ENCODE measurements at places on chromosomes 5 and 9. TPM values are rescaled to one million over a fixed set of nuclear protein-coding genes. Genes with fewer than 3 reads are reported as not detected.

GRCh38 chr9:114829574-114830440, 24.0 kb upstream of the TNFSF15 start:
- H3K4me1 ChIP-seq: peaks cover 13% of the 10 kb centered on the region
- no peak overlapping the region for H3K4me3 ChIP-seq
- no peaks in the 10 kb centered on the region for H3K27me3 ChIP-seq
- no peak for DNase-seq
- no peaks in the 10 kb centered on the region for H3K36me3 ChIP-seq

MORN5 gene
- total RNA-seq: not detected

SEMA5A gene
- total RNA-seq: 0.52 TPM

SLC6A3 gene
- total RNA-seq: not detected

DNA sequence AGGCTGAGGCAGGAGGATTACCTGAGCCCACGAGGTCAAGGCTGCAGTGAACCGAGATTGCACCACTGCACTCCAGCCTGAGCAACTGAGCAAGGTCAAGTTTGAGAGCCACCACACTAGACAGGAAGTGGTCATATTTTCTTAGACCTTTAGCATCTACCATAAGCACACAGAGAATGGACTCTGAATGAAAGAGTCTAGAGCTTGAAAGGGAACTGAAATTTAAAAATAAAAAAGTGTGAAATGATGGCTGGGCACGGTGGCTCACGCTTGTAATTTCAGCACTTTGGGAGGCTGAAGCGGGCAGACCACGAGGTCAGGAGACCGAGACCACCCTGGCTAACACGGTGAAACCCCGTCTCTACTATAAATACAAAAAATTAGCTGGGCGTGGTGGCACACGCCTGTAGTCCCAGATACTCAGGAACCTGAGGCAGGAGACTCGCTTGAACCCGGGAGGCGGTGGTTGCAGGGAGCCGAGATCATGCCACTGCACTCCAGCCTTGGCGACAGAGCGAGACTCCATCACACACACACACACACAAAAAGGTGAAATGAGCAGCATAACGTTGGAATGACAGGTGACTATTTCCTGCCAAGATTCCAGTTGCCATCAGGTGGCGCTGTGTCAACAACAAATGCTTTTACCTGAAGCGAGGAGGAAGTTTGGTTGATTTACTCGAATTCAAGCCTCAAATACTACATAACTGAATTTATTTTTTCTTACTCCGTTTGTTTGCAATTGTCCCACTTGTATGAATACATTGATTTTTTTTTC, 21.3 kb upstream of the AK3 start:
- peaks cover 3% of the 10 kb centered on the region for H3K27me3 ChIP-seq
- peaks cover 11% of the 10 kb centered on the region for H3K4me1 ChIP-seq
- DNase-seq: peak; percentile 88
- no peaks in the 10 kb centered on the region for H3K36me3 ChIP-seq
- peak overlapping the region; percentile 42 for H3K27ac ChIP-seq
- H3K4me3 ChIP-seq: peak overlapping the region; percentile 17

- no peaks in the 10 kb centered on the region for H3K4me1 ChIP-seq
- no peak overlapping the region for H3K27ac ChIP-seq
- no peaks in the 10 kb centered on the region for H3K27me3 ChIP-seq
- H3K36me3 ChIP-seq: no peaks in the 10 kb centered on the region
- no peak overlapping the region for H3K4me3 ChIP-seq
These were observed 972.6 kb upstream of the EDIL3 start for GRCh38 chr5:85357309-85357708.

DNA sequence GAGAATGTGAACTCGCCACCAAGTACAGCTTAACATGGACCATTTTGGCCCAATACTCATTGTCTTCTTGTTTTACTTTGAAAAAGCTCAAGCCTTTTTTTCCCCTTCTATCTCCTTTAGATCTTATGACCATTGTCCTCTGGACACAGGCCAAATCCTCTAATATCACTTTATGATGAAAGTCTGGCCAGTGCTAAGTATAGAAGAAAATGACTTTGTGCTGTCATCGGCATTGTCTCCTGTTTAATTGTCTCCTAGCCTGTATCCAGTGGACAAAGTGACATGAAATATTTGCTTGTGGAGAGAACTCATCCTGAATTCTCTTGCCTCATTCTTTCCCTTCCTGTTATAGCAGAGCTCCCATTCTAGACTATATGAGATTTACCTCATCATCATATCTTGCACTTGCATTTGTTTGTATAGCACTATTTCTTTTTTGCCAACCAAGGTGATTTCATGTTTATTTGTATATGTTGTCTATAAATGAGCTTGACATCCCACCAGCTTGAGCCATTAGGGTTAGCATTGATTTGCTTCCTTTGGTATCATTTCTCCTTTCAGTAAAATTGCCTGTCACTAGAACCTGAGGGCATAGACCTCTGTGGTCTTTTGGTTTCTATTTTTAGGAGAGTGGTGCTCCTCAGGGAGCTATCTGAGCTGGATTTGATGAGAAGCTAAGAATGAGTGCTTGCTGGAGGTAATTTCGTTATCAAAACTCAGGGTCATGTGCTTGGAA, 18.8 kb upstream of the TNFAIP8 start:
- H3K4me1 ChIP-seq: peaks cover 95% of the 10 kb centered on the region
- H3K27me3 ChIP-seq: no peaks in the 10 kb centered on the region
- H3K27ac ChIP-seq: peak overlapping the region; percentile 93
- DNase-seq: no peak
- H3K4me3 ChIP-seq: peak overlapping the region; percentile 36
- peaks cover 3% of the 10 kb centered on the region for H3K36me3 ChIP-seq

- no peaks in the 10 kb centered on the region for H3K27me3 ChIP-seq
- no peak for DNase-seq
- peaks cover 33% of the 10 kb centered on the region for H3K36me3 ChIP-seq
- no peak overlapping the region for H3K27ac ChIP-seq
- H3K4me1 ChIP-seq: no peaks in the 10 kb centered on the region
- no peak overlapping the region for H3K4me3 ChIP-seq
These were observed 16.2 kb downstream of the ATPSCKMT start for GRCh38 chr5:10233505-10233904.

C5orf52 gene
- total RNA-seq: not detected

IFNE gene
- not detected for total RNA-seq

WNT8A gene
- total RNA-seq: not detected

SARDH gene
- total RNA-seq: 6.5 TPM

GRCh38 chr9:63817622-63818518, 1467.1 kb downstream of the FOXD4L5 start:
- H3K4me1 ChIP-seq: peaks cover 15% of the 10 kb centered on the region
- H3K4me3 ChIP-seq: peak overlapping the region; percentile 63
- peak overlapping the region; percentile 31 for H3K27ac ChIP-seq
- peaks cover 18% of the 10 kb centered on the region for H3K27me3 ChIP-seq

GRCh38 chr9:4292781-4293180, 7.1 kb downstream of the GLIS3 start:
- H3K4me3 ChIP-seq: no peak overlapping the region
- DNase-seq: no peak
- H3K27ac ChIP-seq: no peak overlapping the region
- H3K27me3 ChIP-seq: peaks cover 16% of the 10 kb centered on the region

- peak; percentile 51 for DNase-seq
- no peaks in the 10 kb centered on the region for H3K27me3 ChIP-seq
- peaks cover 1% of the 10 kb centered on the region for H3K36me3 ChIP-seq
- H3K27ac ChIP-seq: peak overlapping the region; percentile 87
- H3K4me3 ChIP-seq: peak overlapping the region; percentile 81
These were observed 31.7 kb upstream of the NR3C1 start for GRCh38 chr5:143435210-143435657.

- H3K27ac ChIP-seq: peak overlapping the region; percentile 79
- peak overlapping the region; percentile 67 for H3K4me3 ChIP-seq
- peaks cover 6% of the 10 kb centered on the region for H3K27me3 ChIP-seq
- DNase-seq: peak; percentile 41
- H3K4me1 ChIP-seq: peaks cover 56% of the 10 kb centered on the region
These were observed 14.1 kb downstream of the CAPSL start for GRCh38 chr5:35924122-35924949.

CXCL14 gene
- total RNA-seq: not detected

DNA sequence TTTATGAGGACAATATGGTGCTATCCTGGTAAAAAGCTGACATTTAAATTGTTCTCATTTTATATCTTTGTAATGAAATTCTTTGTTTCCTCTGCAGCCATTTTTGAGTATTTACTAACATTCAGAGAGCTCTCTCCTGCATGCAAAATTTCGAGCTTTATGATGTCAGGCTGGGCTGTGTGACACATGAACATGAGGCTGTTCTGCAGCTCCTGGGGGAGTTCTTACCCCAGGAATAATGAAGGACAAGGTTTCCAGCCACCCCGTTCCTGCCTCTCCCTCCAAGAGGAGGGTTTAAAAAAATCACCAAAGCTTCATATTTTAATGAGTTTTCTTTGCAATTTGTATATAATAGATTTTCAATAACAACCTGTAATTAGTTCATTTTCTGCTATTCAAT, 252.4 kb downstream of the HSPA4 start:
- peaks cover 3% of the 10 kb centered on the region for H3K27me3 ChIP-seq
- no peak overlapping the region for H3K4me3 ChIP-seq
- DNase-seq: no peak
- H3K4me1 ChIP-seq: no peaks in the 10 kb centered on the region
- no peak overlapping the region for H3K27ac ChIP-seq

MARVELD2 gene
- total RNA-seq: 0.31 TPM

GRCh38 chr9:33318781-33319180, 28.5 kb downstream of the NFX1 start:
- H3K27me3 ChIP-seq: no peaks in the 10 kb centered on the region
- no peak overlapping the region for H3K27ac ChIP-seq
- no peak overlapping the region for H3K4me3 ChIP-seq
- H3K4me1 ChIP-seq: peaks cover 27% of the 10 kb centered on the region

VCP gene
- 292 TPM for total RNA-seq

DNA sequence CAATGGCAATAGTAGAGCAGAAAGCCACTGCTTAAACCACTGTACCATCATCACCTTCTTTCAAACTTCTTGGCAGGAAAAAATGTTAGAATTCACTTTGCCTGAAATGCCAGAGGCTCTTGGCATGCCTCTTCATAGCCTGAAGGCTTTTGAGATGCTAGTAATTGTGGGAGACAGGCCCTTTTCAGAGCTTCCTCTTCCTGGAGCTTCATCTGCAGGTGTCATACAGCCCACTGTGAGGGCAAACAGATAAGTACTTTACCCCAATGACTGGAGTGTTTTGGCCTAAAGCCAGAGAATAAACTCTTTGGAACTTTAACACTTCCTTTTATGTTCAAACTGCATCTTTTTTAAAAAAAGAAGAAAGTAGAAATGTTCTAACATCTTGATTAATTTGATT, 81.3 kb upstream of the TMEM171 start:
- no peak overlapping the region for H3K27ac ChIP-seq
- H3K36me3 ChIP-seq: no peaks in the 10 kb centered on the region
- no peak for DNase-seq
- H3K27me3 ChIP-seq: no peaks in the 10 kb centered on the region

DNA sequence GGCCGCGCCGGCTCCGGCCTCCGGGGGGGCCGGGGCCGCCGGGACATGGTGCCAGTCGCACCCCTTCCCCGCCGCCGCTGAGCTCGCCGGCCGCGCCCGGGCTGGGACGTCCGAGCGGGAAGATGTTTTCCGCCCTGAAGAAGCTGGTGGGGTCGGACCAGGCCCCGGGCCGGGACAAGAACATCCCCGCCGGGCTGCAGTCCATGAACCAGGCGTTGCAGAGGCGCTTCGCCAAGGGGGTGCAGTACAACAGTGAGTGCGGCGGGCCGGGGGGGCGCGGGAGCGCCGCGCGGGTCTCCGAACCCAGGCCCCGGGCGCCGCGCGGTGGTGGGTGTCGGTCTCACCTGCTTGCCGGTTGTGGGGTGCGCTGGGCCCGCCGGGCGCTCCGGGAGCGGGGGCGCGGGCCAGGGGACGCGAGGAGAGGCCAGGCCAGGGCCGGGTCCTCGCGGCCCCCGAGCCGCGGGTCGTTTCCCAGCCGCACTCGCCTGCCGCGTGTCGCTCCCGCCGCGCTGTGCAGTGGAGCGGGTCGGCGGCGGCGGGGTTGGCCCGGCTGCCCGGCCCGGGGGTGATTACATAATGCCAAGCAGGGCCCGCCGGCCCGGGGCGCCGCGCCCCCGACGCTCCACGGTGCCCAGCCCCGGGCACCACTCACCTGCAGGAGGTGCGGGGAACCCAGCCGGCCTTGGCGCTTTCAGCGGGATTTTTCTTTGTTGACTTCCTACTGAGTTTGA, 492 bp downstream of the RABL6 start:
- peak; percentile 41 for DNase-seq
- peak overlapping the region; percentile 33 for H3K27ac ChIP-seq
- peaks cover 32% of the 10 kb centered on the region for H3K4me1 ChIP-seq
- peak overlapping the region; percentile 74 for H3K4me3 ChIP-seq

- H3K4me3 ChIP-seq: no peak overlapping the region
- no peaks in the 10 kb centered on the region for H3K36me3 ChIP-seq
- no peaks in the 10 kb centered on the region for H3K4me1 ChIP-seq
- no peaks in the 10 kb centered on the region for H3K27me3 ChIP-seq
- no peak for DNase-seq
These were observed 719.4 kb downstream of the SEMA5A start for GRCh38 chr5:8826508-8826907.

GRCh38 chr9:100084734-100085133, 14.1 kb downstream of the ERP44 start:
- no peak overlapping the region for H3K27ac ChIP-seq
- H3K36me3 ChIP-seq: no peaks in the 10 kb centered on the region
- no peaks in the 10 kb centered on the region for H3K27me3 ChIP-seq
- H3K4me1 ChIP-seq: peaks cover 70% of the 10 kb centered on the region
- H3K4me3 ChIP-seq: no peak overlapping the region
- DNase-seq: no peak

PPP3R2 gene
- total RNA-seq: not detected

DNA sequence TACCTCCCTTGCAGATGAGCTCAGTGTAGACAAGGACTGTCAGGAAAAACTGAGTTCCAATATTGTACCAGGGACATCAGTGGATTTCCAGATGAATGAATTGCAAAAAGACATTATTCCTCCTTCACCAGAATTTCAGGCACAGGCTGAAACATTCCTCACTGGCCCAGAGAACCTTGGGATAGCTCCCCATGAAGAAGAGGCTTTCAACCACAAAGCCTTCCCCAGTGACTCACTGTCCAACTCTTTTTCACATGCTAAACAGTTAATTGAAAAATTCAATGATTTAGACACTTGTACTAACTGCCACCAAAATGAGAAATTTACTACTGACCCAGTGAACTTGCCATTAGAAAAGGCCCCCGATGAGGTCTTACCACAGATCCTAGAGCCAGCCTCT, 144.5 kb downstream of the UNC13B start:
- no peak overlapping the region for H3K27ac ChIP-seq
- no peak overlapping the region for H3K4me3 ChIP-seq
- H3K36me3 ChIP-seq: no peaks in the 10 kb centered on the region
- H3K4me1 ChIP-seq: peaks cover 3% of the 10 kb centered on the region

DNA sequence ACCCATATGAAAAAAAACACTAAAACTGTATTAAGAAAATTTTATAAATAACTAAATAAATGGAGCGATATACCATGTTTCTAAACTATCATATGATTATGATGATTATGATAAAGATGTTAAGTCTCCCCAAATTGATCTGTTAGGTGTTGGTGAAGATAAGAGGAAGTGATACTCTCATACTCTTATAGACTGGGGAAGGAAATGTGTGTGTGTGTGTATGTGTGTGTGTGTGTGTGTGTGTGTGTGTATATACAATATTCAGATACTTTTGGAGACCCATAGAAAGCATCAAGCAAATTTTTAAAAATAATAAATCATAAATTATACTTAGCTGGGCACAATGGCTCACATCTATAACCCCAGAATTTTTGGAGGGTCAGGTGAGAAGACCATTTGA, 62.9 kb downstream of the TMEM232 start:
- no peak overlapping the region for H3K4me3 ChIP-seq
- no peak overlapping the region for H3K27ac ChIP-seq
- H3K36me3 ChIP-seq: no peaks in the 10 kb centered on the region

RNF224 gene
- not detected for total RNA-seq

GRCh38 chr9:16708656-16709435, 161.6 kb downstream of the BNC2 start:
- no peak overlapping the region for H3K27ac ChIP-seq
- DNase-seq: no peak
- H3K4me3 ChIP-seq: no peak overlapping the region
- H3K4me1 ChIP-seq: no peaks in the 10 kb centered on the region
- no peaks in the 10 kb centered on the region for H3K36me3 ChIP-seq
- no peaks in the 10 kb centered on the region for H3K27me3 ChIP-seq

Data from activated CD4-positive, alpha-beta memory T cell treated with anti-CD3 and anti-CD28 coated beads for 36 hours (primary cell).